Mammary epithelial cell (primary cell): ENCODE measurements at places on chromosomes 13 and 19. TPM values are rescaled to one million over a fixed set of nuclear protein-coding genes. Genes with fewer than 3 reads are reported as not detected.
A peak's percentile ranks its signal among the peaks of the same experiment; 100 is the strongest.

Gene ZNF429
- total RNA-seq = 8.1 and 9.9 TPM in 2 replicates

Gene ZNF566
- 7.2 TPM for total RNA-seq

Gene CGB1
- not detected for total RNA-seq

Gene COX7A1
- 1.0 TPM for total RNA-seq

Gene CPB2
- not detected for total RNA-seq

- DNase-seq = no peak
These were observed 34.4 kb downstream of the VSTM1 start for GRCh38 chr19:54029301-54029700.

DNA sequence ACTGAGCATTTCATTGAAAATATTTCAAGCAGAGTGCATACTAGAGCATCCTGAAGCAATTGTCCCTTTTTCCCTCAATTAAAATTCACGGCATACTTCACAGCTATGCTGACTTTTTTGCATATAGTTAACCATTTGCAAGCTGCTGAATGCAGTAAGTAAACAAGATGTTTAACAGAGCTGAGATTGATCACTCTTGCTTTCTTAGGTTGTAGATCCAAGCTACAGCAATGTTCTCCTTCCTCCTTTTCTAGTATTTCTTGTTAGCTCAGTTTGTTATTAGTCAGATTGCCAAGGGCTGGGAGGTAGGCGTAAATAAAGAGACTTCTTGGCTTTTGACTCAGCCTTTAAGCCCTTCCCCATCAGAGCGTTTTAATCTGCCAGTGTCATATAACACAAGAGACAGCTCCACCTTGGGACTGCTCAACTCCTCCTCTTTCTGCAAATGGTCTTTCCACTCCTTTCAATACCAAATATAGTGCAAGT, at the start of gene SLITRK6:
TSS of gene SLITRK6 (minus strand) at position 323 of the 486 bp plus-strand sequence. CDS start 2,911 bp downstream, outside the sequence.
- peak; percentile 94 for DNase-seq

- DNase-seq = no peak
These were observed 6.7 kb downstream of the SIGLEC11 start for GRCh38 chr19:49954092-49954829.

DNA sequence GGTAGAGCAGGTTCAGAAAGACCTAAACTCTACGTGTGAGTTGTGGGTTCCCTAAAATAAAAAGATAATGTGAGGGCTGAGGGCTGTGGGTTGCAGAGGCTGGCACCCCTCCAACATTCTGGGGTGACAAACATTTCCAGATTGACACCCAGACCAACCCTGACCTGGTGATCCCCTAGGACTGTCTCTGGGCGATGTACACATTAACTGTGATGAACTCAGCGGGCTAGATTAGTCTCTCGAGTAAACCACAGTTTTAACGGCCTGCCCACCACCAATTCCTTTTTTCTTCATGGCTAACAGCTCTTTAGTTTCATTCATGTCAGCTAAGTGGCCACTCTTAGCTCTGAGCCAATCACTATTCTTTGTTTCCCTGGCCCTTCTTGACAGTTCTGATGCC, 24.8 kb downstream of the SIAH3 start:
- DNase-seq = no peak

DNA sequence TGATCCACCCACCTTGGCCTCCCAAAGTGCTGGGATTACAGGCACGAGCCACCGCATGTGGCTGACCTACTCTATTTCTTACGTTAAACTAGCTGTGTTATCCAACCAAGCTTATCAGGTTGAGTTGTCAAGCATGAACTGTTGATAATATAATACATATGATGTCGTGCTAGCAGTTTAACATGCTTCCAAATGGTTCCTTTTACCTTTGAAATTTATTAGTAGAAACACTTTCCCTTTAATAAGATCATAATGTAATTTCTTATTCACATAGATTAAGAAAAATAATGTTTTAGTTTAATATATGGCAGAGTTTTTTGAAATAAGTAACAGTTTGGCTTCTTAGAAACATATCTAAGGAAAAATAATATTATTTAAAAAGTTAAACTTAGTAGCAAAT, 34.4 kb upstream of the VWA8 start:
- no peak for DNase-seq
